ENCODE measurements at places on chromosomes 12 and 14.

DNA sequence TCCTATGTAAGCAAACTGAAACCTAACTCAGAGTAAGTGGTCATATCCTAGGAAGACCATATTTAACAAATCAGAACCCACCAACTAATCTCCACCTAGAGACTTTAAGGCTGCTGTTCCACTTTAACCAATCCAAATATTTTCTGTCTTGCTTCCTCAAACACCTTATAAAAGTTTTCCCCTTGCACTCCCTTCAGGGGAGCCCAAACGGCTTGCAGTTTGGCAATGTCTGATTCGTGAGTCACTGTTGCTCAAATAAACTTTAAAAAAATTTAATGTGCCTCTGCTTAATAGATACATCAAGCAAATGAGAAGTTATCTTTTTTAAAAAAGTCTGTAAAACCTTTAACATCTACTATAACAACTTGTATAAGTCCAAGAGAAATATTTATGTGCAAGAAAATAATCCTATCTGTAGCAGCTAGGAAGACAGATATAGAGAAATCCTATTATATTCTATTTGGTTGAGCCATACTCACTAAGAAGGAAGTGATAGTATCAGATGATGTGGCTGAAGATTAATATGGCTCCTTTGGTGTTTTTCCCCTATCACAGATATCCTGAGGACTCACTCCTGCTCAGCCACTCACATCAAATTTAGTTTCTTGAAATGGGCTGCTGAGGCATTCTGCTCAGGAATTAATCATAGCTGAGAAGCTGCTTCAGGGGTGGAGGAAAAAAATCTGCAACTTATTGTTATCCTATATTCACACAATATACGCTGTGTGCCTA lies 65.1 kb upstream of the DUSP6 start:
- no peak for ATAC-seq

- ATAC-seq: peak; percentile 60
Measured at GRCh38 chr14:56117765-56118610, at the start of gene PELI2. TSS of gene PELI2 (plus strand) at chr14:56118411. CDS start at chr14:56118661, 250 bp downstream.

DNA sequence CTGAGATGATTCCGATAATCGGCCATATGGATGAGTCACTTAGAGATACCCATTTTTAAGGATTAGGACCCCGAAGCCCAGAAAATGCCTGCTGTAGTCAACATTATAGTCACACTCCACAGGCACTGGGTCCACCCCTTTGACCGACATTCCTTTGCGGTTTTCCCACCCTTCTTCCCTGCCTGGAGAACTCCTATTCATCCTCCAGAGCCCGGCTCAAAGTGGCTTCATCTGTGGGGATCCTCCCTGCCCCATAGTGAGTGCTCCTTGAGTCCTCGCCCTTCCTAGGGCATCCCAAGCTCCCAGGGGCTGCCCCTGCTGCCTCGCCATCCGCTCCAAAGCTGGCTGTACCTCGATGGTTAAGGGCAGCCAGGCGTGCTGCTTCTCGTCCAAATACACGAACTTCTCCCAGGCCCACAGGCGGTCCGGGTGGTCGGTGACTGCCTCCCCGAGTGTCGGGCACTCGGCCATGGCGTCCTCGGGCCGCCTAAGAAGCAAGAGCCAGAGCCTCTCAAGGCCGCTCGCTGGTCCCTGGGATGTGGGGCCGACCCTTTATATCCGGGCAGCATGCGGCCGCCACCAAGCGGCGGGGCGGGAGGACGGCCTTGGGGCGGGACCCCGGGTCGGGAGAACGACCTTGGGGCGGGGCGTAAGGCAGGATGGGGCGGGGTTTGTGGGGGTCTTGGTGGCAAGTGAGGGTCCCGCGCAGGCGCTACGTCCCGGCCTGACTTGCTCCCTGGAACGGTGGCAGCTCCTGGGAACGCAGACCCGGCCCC lies at the start of gene TCL1A:
Gene TCL1A (minus strand): TSS at position 530 of the 776 bp plus-strand sequence. CDS start 59 bp downstream, at position 471.
- no peak for ATAC-seq

DNA sequence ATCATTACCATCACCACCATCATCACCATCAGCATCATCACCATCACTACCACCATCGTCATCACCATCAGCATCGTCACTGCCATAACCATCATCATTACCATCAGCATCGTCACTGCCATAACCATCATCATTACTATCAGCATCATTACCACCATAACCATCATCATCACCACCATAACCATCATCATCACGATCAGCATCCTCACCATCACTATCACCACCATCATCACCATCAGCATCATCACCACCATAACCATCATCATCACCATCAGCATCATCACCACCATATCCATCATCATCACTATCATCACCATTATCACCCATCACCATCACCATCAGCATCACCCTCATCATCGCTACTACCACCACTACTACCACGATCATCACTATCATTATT lies 493.9 kb upstream of the TBX3 start:
- ATAC-seq: no peak

DNA sequence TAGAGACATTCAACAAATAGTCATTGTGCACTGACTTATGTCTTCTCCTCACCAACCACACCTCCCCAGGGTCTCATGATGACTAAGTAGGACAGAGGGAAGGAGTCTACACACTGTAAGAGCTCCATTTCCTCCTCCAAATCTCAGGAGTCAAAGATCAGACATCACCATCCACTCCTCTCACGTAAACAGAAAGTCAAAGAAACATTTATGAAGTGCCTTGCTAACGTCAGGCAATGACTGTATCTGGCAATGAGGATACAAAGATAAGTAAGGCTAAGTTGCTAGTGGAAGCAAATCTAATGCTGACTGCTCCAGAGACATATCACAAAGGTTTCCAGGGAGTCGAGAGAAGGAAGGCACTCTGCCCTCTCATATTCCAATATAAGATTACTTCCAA lies 88.9 kb downstream of the SLC2A13 start:
- no peak for ATAC-seq

DNA sequence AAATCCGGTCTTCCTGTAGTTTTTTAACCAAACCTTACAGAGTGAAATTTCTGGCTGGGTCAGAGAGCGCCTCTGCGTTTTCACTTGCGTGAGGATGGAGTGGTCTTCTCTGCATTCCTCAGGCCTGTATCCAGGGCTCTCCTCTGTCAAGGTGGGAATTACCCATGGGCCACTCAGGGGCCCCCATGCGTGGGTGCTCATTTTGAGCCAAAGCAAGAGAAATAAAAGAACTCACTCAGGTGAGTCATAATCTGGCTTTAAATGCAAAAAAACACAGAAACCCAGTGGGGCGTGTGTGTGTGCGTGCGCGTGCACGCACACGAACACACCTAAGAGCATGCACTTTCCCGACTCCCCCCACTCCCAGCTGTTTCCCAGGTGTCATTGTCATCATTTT lies 104.0 kb upstream of the PWP1 start:
- ATAC-seq: no peak

GRCh38 chr14:39266525-39266870 lies 32.8 kb downstream of the MIA2 start:
- peak; percentile 33 for ATAC-seq

All from activated T-helper 17 cell treated with anti-CD3 and anti-CD28 coated beads, Interleukin-2, amount 50 U/mL, for 72 hours (primary cell).